ENCODE measurements at places on chromosomes 11 and 22.

GRCh38 chr11:2537896-2538724, 93.3 kb downstream of the KCNQ1 start:
- no peak for DNase-seq

GRCh38 chr11:8080674-8081590, at the start of gene TUB:
TUB (plus strand) TSS chr11:8081211; CDS start chr11:8081511, 300 bp downstream.
- no peak for DNase-seq

- no peak for DNase-seq
These were observed 36.8 kb upstream of the ZBED5 start for GRCh38 chr11:10894666-10895065.

DNA sequence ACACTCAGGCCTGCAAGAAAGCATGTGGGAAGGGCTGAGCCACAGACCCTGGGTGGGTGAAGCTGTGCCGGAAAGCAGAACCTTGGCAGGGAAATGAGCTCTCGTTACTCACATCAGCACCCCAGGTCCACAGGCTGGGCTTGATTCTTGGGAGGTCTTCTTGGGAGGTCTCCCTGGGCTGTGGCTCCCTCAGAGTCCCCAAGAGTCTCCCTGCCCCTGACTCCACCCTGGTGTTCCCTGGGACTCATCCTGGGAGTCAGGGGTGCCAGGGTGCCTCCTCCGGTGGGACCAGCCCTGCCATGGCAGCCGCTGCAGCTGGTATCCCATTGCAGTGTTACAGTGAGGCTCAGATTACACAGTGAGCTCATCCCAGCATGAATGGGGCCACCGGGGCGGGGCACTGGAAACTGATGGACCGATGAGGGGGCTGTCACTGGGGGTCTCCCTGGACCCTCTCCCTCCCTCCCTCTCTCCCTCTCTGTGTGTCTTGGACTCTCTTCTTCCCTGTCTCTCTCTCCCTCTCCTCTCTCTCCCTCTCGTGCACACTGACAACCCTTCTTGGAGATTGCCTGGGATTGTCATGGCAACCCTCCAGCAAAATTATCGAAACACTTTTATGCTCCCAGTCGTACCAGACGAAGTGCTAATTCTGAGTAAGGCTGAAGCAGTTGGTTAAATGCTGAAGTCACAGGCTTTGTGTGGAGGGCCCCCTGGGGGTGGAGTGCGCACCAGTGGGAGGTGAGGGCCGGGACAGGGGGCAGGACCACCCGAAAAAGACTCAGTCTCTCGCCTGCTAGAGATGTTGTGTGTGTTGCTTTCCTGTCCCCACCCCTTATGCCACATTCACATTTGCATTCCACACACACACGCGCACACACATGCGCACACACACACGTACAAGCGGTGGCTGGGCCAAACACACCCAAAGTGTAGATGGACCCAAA, 8.6 kb upstream of the C11orf96 start:
- no peak for DNase-seq

DNA sequence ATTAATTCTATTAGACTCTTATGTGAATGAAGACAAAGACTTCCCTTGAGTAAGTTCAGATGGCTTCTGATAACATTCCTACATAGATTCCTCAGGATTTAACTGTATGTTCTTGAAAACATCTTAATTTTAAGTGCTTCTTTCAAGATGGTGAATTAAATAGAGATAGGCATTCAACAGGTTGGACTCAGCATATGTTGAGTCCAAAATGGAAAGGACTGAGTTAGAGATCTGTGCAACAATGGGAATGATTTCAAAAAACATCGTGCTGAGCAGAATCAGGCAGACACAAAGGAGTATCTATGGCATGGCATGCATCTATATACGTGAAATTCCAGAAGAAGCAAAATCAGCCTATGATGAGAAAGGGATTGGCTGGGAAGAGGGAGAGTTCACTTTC, 36.2 kb downstream of the ZNF195 start:
- no peak for DNase-seq

GRCh38 chr11:56885854-56886253, 102.9 kb upstream of the OR5AK2 start:
- no peak for DNase-seq

GRCh38 chr22:37633625-37634416, 5.6 kb upstream of the SH3BP1 start:
- no peak for DNase-seq

DNA sequence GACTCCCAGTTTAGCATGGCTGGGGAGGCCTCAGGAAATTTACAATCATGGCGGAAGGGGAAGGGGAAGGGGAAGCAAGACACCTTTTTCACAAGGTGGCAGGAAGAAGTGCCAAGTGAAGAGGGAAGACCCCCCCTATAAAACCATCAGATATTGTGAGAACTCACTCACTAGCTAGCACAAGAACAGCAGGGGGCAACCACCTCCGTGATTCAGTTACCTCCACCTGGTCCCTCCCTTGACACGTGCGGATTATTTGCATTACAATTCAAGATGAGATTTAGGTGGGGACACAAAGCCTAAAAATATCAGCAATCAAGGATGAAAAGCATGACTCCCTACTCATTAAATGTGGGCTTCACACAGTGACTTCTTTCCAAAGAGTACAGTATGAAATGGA, 155.0 kb upstream of the CCDC90B start:
- DNase-seq, result no peak

DNA sequence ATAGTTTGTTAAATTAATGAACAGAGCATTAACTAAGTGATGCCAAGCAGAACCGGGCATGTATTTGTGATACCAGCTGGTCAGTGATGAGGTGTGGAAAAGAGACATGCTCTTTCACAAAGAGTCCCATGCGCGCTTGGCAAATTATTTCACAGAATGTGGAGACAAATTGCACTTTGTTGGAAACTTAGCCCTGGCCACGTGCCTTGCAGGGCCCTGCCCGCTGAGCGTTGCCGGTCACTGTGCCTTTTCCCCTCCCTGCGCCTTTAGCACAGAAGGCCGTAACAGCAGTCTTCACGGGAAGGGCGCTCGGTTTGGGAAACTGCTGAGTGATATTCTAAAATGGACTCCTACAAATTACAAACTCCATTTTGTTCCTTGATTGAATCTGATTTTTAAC, 235.9 kb downstream of the TBC1D22A start:
- DNase-seq, result no peak

GRCh38 chr11:79330651-79331050, 110.2 kb downstream of the TENM4 start:
- DNase-seq, result no peak

GRCh38 chr11:124114942-124115781, at the start of gene VWA5A:
VWA5A (plus strand) TSS chr11:124115450; CDS start chr11:124117512, 2,062 bp downstream.
- peak; percentile 52 for DNase-seq

All from activated CD4-positive, alpha-beta T cell treated with anti-CD3 and anti-CD28 coated beads, Interleukin-2, amount 50 U/mL, for 24 hours (primary cell).